NCI-H2081 (cell line): ENCODE measurements at places on chromosomes 16 and 17.

GRCh38 chr16:22694887-22695382, 119.0 kb upstream of the HS3ST2 start:
- no peak for DNase-seq

DNA sequence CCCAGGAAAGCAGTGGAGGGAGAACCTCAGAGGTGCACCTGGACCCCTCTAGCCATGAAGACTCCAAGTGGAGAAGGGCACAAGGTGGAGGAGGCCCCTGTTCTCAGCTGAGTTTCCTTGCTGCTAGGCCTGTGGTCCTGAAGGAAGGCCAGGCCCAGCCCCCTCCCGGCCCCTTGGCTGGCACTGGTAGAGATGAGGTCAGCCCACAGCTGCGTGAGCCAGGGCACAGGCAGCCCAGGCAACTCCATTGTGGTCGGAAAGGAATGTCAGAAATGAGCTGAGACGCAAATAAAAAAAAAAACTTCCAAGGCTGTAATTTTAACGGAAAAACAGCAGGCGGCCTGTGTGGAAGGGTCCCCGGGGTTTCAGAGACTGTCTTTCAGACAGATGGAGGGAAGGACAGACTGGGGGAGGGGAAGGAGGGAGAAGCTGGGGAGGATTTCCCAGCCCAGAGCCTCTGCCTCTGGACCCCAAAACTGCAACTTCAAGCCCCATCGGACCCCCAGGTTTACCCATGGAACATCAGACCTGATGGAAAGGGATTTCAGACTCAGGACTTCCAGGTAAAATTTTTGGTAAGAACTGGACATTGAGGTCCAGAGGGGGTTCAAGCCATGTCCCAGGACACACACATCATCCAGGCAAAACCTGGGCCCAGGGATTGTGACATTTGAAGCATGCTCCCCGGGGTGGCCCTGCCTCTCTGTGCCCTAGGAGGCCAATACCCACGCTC, 25.6 kb upstream of the MRPS23 start:
- no peak for DNase-seq

DNA sequence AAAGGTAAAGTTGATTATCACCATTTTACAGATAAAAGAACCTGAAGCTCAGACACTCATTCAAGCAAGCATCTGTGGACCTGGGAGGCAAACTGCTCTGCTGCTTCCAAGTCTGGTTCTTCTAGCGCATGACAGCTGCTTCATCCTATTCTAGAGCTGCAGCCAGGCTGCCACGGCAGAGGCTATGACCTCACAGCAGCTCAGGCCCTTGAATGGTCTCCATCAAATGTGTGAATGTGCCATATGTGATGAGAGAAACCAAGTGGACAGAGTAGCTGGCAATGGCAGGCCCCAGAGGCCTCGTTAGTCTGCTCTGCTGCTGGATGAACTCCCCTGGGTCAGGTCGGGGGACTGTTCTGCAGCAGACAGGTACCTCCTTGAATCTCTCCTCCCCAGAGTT, 30.7 kb upstream of the FOXJ1 start:
- DNase-seq: no peak

DNA sequence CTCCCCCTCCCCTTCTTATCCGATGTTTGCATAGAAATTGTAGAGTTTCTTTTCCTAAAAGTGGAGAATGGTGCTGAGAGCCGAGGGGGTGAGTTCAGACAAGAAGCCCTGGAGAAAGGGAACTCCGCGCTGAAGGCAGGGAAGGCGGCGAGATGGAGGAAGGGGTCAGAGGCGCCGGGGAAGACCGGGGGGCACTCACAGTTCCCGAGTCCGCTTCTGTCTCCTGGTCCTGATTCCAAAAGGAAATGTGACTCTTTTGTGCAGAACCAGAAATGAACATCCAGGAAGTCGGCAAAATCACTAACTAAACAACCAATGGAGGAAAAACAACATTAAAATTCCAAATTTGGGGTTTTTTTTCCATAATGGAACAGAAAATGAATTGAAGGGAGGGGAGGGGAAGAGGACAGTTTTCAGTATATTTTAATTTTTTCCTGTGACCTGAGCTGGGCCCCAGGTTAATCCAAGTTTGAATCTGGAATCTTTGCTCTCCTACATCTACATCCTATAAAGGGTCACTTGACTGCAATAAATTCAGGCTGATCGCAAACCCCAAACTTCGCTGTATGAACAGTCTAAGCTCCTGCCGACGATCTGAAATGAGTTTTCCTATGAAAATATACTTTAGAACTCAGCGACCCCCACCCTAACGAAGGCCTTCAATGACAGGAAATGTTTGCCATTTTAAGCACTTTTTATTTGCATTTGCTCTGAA, 252.3 kb downstream of the C16orf95 start:
- no peak for DNase-seq

DNA sequence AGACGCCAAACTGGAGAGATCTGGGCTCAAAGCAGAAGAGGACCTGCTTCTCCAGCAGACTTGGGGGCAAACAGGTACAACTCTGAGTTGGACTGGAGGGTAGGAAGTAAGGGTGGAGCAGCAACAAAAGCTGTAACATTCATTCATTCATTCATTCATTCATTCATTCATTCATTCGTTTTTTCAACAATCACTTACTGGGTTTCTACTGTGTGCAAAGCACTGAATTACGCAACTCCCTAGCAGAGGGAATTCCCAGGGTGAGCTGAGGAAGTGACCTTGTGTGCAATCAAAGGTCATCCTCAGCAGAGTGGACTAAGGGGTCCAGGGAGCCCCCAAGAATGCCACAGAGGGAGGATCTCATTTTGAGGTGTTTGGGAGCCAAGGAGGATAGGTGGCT, 231.1 kb upstream of the SDK2 start:
- DNase-seq: no peak

GRCh38 chr17:5980941-5981340, 89.2 kb upstream of the WSCD1 start:
- no peak for DNase-seq

GRCh38 chr16:9334103-9334502, 242.7 kb downstream of the HAPSTR1 start:
- DNase-seq: no peak

DNA sequence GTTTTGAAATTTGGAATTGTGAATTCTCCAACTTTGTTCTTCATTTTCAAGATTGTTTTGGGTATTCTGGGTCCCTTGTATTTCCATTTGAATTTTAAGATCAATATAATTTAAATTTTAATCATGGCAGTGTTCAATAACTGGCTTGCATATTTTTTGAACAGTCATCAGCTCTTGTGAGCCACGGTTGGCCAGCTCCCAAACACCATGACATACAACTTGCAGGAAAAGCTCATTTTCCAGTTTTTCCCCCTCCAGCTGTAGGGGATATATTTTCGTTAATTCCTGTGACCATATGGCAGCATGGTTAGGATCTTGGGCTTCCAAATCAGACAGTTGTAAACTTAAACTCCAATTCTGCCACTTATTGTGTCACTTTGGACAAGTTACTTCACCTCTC, 690.1 kb downstream of the WWOX start:
- no peak for DNase-seq

- no peak for DNase-seq
These were observed 74.4 kb upstream of the SMIM36 start for GRCh38 chr17:55585629-55586028.

GRCh38 chr17:81035521-81036196, 708 bp downstream of the BAIAP2 start:
- no peak for DNase-seq

DNA sequence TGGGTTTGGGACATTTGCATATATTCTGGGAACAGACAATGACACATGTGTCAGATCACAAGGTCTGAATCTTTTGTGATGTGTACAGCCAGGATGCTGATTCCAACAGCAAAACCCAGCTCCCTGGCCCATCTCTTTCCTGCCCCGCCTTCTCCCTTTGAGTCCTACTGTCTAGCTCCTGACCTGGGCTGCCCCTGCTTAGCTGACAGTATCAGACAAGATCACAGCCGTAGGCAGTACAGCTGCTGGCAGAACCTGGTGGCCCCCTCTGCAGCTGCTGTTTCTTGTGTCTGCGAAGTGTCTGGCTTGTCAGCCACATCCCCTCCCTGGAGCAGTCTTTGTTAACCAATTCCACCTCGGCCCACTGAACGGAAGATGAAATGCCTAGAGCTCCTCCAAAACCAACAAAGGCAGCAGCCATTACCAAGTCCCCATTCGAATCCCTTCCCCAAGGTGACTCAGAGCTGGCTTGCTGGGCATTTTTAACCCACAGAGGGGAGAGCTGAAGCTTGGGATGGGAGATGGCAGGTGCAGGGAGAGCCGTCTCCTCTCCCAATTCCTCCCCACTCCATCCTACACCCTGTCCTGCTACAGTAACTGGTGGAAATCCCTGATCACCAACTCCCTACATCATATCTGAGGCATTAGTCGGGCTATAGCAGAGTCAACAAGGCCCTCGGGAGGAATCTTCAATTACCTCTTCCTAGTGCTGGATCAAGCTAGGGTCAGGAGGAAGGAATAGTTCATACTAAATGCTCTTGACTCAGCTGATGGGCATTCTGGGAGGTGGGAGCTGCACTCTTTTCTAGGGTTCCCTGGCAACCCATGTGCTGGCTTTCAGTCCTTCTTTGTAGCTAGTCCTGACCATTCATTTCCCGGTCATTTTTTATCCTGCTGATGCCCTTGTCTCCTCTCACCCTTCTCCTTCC, 5.8 kb downstream of the PIPOX start:
- DNase-seq: peak; percentile 42

- DNase-seq: no peak
These were observed 446.7 kb downstream of the HS3ST3B1 start for GRCh38 chr17:14747603-14747950.

GRCh38 chr17:55672585-55673501, 49.8 kb downstream of the TMEM100 start:
- no peak for DNase-seq

GRCh38 chr16:72856797-72857196, 191.1 kb downstream of the ZFHX3 start:
- peak; percentile 42 for DNase-seq

GRCh38 chr17:14744761-14745473, 444.0 kb downstream of the HS3ST3B1 start:
- no peak for DNase-seq

GRCh38 chr17:73347351-73347750, 35.5 kb upstream of the CDC42EP4 start:
- no peak for DNase-seq

- DNase-seq: no peak
These were observed 5.4 kb downstream of the PDE6G start for GRCh38 chr17:81650951-81651350.

GRCh38 chr16:6341981-6342380, 990.7 kb upstream of the RBFOX1 start:
- no peak for DNase-seq

DNA sequence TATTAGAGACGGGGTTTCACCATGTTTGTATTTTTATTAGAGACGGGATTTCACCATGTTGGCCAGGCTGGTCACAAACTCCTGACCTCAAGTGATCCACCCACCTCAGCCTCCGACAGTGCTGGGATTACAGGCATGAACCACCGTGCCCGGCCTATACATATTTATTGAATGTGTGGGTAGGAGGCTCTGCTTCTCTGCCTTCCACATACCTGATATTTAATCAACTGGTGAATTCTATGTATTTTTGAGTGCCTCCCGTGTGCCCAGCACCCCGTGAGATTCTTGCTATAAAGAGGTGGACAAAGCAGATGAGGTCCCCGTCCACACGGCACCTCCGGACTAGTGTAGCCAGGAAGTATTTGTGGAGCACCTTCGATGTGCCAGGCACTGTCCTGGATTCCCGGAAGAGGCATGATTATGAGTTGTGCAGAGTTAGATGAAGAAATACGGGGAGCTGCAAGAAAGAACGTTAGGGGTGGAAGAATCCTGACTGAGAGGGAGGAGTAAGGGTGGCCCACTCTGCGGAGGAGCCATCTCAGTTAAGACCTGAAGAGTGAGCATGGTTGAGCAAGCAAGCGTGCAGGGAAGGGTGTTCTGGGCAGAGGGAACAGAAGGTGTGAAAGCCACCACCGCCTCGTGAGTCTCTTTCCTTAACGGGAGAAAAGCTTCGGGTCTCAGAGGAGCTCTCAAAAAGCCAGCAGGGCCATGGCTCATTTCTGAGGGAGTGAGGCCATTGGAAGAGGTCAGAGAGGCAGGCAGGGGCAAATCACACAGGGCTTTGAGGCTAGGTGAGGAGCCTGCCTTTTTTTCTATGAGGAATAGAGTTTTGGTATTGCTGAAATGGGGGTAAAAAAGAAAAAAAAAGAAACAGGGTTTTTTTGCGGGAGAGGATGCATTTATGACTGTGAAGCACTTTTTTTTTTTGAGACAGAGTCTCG, 21.2 kb downstream of the CRISPLD2 start:
- DNase-seq: no peak

DNA sequence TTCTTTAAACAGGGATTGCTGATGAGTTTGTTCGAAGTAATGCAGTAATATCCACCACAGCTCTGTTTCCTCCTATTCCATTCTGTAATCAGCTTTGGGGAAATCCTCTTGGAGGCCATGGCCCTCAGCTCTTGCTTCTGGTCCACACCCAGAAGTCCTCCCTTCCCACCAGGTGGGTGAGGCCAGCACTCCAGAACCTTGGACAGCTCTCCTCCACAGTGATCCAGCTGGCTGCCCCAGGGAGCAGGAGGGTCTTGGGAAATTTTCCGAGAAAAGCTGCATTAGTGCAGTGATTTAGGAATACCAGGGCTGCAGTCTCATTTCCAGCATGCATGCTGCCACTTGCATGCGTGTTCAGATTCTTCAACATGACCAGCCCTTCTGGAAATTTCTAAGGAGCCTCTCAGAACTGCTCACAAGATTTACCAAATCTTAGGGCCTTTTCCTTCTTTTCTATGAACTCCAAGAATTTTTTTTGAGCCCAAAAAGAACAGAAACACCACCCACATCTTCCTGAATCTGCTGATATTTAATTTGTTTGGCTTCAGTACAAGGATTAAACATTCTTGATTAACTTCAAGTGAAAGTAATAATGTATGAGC, 4.2 kb downstream of the SMPD3 start:
- DNase-seq: no peak

DNA sequence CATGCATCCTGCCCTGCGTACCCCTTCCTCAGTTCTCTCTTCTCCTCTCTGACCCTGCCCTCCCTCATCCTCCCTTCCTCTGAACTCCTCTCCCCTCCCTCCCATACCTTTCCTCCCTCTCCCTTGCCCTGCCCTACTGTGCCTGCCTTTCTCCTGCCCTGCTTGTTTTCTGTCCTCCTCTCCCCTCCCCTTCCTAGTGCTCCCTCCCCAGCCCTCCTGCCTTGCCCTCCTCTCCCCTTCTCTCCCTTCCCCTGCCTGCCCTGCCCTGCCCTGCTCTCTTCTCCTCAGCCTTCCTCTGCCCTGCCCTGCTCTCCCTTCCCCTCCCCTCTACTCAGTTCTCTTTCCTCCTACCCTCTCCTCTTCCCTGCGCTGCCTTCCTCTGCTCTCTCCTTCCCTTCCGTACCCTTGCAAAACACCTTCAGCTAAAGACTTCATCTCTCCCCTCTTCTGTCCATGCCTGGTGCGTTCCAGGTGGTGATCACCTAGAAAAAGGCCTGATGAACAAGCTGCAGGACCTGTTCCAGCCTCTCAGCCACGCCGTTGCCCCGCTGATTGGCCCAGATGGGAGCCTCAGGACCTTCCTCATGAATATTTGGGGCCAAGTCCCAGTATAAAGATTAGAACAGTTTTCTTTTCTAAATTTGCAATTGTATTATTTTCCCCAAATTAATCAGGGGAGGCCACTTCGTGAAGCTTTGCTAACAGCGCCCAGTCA, 290.5 kb downstream of the CPPED1 start:
- DNase-seq: no peak
